ENCODE measurements at places on chromosomes 13 and 19.

DNA sequence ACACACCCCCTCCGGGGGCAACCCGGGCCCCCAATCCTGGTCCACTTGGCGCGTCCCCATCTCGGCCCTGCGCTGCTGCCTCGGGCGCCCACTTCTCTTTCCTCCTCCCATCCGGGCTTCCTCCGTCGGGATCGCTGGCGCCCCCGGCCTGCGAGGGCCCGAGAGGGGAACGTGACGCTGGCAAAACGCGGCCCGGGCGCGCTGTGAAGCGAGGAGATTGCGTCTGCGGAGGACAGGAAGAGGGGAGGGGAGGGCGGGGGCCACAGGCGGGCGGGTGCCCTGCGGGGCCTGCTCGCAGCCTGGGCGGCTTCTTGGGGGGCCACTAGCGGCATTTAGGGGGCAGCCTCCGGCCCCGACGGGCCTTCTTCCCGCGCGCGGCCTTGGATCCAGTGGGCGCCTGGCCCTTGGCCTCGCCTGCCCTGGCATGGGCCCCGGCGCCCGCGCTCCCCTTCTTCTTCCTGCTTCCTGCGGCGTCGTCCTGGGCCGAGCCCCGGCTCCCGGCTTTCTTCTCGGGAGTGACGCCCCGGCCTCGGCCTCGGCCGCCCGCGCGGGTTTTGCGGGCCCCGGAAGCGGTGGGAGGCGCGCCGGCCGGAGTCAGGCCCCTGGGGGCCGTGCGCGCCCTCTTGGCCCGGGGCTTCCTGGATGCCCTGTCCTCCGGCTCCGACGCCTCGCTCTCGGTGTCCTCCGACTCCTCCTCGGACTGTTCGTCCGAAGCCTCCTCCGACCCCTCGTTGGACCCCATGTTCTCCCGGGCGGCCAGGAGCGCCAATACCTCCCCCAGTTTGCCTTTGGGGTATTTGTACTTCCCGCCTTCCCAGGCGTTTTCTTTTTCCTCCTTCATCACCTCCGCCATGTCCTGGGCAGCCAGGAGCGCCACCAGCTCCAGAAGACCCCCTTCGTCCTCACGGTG, 2.2 kb downstream of the PNMA8B start:
- DNase-seq: no peak

GRCh38 chr19:22595918-22596341, 38.2 kb upstream of the ZNF492 start:
- no peak for DNase-seq

- DNase-seq: no peak
Measured at GRCh38 chr13:28410096-28410495, 84.8 kb downstream of the FLT1 start.

GRCh38 chr19:18270326-18270725, 3.9 kb downstream of the IQCN start:
- no peak for DNase-seq

- DNase-seq: peak; percentile 39
Measured at GRCh38 chr13:39776439-39776838, 121.0 kb downstream of the COG6 start.

GRCh38 chr19:13024951-13025697, 29.8 kb downstream of the NFIX start:
- DNase-seq: no peak

GRCh38 chr13:75790198-75790970, 154.3 kb downstream of the LMO7 start:
- DNase-seq: no peak

DNA sequence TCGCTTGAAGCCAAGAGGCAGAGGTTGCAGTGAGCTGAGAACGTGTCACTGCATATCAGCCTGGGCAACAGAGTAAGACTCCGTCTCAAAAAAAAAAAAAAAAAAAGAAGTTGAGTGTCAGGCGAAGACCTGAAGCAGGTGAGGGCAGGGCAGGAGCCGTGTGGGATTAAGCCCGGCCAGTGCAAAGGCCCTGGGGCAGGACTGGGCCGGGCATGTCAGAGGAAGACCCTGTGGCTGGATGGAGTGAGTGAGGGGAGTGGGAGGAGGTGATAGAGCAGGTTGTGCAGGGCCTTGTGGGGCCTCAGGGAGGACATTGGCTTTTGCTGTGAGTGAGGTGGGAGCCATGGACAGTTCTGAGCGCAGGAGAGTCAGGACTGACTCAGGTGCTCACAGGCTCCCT, 47.9 kb downstream of the TMED1 start:
- no peak for DNase-seq

GRCh38 chr19:28646629-28647028, 566.3 kb downstream of the UQCRFS1 start:
- no peak for DNase-seq

DNA sequence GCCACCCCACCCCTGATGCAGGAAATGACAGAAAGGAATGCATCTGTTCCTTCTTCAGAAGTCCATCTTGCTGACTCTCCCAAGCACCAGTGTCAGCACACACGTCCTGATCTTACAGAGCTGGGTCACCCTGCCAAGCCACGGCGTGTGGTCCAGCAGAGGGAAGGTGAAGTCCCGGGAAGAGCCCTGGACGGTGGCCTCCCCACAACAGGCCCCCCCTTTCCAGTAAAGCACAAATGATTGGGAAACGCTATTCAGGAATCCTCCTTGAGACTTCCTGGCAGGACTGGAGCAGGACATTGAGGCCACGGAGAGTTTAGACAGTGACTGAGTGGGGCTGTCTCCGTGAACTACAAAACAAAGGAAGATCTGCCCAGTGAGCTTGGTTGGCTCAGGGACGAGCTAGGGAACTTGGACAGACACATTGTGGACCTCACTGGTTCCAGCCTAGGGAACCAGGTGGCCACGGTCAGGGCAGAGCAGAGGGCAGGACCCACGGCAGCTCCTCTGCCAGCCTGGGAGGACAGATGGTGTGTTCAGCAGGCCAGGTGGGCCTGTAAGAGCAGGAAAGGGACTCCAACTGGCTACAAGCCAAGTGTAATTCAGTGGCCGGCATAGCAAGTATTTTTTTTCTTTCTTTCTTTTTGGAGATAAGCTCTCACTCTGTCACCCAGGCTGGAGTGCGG, 41.7 kb downstream of the ELL start:
- DNase-seq: no peak

- DNase-seq: no peak
Measured at GRCh38 chr13:52665325-52665724, 12.7 kb downstream of the SUGT1 start.

DNA sequence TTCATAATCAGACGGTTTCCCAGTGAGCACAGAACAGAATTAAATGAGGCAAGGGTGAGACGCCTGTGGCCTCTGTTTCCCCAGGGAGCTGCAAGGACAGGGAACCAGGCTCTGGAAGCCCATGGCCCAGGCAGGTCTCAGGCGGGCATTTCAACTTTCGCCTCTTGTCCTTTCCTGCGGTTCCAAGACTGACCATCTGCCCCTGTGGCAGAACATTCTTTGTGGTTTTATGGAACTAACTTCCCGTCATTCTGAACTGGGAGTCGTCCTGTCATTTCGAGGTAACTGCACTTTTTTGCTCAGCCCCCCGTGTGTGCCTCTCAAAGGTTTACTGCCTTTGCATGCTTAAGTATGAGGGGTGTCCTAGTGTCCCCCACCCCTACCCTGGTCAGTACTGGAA, 70.9 kb downstream of the KL start:
- DNase-seq: no peak

DNA sequence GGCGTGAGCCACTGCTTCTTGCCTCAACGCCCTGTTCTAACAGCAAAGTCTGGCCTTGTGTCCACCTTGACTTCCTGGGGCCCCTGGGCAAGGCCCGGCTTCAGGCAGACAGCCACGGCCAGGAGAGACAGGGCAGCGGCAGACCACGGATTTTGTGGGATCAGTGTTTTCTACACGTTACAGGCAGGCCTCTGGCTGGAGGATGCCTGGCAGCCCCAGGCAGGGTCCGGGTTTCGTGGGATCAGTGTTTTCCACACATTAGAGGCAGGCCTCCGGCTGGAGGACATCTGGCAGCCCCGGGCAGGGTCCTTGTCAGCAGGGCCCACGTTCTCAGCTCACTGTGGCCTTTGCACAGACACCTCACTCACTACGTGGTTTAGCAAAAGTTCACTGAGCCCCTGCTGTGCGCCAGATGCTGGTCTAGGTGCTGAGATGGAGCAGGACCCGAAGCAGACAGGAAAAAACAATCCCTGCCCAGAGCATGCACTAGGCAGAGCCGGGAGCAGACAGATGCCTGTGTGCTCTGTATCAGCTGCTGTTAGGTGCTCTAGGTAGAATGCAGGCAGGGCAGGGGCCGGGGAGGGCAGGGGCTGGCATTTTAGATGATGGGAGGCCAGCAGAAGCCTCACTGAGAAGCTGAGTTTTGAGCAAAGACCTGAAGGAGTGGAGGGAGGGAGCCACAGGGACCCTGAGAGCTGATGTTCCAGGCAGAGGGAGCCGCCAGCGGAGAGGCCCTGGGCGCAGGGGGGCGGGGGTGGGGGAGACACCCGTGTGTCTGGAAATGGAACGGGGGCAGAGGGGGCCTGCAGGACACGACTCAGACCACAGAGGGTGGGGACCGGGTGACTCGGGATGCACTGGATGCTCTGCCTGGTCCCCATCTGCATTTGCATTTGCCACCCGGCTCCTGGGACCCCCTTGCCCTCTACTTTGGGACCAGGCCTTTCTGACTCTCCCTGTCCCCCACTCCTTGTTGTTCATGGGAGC, 25.0 kb upstream of the NCCRP1 start:
- no peak for DNase-seq

DNA sequence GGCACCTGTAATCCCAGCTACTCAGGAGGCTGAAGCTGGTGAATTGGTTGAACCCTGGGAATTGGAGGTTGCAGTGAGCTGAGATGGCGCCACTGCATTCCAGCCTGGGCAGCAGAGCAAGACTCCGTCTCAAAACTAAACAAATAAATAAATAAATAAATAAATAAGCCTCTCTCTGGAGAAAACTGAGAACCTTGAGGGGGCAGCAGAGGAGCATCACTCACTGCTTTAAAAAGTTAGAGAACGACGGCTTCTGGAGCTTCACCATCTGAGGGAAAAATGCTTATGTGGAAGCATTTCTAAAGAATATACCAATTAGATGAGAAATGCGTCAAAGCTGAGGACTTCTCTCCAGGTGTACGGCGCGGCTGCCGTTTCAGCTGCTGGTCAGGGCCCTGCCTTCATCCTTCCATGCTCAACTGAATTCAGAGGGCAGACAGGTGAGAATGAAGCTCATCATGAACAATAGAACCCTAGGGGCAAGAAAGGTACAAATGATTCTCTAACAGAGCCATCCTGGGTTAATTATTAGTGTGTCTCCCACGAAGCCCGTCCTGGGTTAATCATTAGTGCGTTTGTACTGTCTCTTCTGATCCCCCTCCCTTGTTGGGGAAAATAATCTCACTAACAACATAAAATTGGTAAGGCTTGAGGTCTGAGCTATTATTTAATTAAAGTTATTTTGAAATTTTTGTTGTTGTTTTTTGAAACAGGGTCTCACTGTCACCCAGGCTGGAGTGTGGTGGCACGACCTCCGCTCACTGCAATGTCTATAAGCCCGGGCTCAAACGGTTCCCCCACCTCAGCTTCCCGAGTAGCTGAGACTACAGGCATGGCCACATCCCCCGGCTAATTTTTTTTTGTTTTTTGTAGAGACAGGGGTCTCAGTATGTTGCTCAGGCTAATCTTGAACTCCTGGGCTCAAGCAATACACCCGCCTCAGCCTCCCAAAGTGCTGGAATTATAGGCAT, 80.1 kb downstream of the IPO5 start:
- DNase-seq: peak; percentile 16

DNA sequence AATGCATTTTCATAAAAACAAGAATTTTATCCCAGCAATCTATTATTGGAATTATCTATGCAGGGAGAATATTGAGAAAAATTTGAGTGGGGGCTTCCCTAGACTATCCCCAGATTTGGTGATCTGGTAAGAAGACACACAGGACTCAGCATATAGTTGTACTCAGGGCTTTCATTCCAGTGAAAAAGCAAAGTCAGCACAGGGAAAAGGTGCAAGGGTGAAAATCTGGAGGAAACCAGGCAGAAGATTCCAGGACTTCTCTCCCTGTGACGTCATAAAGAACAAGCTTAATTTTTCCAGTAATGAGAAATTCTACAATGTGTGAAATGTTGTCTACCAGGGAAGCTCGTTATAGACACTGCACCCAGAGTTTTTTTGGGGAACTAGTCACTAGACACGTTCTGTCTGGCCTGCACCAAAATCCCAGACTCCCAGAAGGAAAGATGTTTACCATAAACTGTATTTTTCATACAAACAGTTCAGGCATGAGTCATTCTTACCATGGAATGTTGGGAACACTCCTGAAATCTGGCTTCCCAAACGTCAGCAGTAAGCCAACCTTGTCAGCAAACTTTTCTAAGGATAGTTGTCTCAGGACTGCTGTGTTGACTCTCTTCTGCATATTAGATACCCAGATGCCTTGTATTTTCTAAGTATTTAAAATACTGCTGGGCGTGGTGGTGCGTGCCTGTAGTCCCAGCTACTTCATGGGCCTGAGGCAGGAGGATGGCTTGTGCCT, 107.4 kb downstream of the DNAJC3 start:
- peak; percentile 26 for DNase-seq

DNA sequence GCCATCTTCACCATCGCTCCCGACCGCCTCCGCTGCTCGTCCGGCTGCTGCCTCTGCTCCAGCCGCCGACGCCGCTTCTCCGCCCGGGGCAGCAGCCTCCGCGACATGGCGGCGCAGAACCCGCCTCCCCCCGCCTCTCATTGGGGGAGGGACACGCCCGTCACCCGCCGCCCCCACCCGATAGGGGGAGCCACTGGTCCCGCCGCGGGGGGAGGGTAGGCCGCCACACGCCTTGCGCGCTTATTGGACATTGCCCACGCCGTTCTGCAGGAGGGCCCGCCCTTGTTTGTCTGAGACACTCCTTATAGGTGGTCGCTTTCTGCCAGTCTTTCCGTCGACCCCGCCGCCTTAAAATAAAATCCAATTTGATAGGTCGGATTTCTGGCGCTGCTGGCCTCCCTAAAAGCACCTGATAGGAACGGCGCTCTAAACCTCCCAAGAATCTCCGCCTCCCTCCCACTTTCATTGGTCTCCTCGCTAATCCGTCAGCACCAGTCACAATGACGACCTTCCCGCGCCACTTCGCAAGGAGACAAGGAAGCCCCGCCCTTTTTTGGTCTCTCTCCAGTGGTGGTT, at the start of gene HNRNPL:
HNRNPL (minus strand) TSS at position 127 of the 576 bp plus-strand sequence; CDS start at position 107, 20 bp downstream.
- peak; percentile 100 for DNase-seq

DNA sequence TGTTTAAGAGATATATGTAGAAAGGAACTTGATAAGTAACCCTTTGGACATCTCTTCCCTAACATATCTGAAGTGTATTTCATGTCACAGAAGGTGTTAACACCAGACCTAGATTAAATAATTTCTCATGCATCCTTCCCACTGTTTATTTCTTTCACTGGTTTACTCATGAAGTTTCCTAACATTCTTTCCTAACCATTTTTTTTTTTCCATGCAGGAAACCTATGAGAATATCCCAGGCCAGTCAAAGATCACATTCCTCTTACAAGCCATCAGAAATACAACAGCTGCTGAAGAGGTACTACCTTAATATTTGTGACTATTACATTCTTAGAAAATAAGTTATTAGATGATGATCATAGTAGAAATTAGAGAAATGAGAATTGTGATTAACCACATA, 28.8 kb downstream of the IPO5 start:
- no peak for DNase-seq

- no peak for DNase-seq
Measured at GRCh38 chr13:77859450-77859849, 59.2 kb downstream of the EDNRB start.

- DNase-seq: no peak
Measured at GRCh38 chr19:14164082-14164481, 27.7 kb upstream of the ASF1B start.

- DNase-seq: no peak
Measured at GRCh38 chr19:6677883-6678689, 8.1 kb upstream of the TNFSF14 start.

- DNase-seq: no peak
Measured at GRCh38 chr19:54451997-54452396, 3.0 kb downstream of the LENG8 start.
